ENCODE measurements at places on chromosomes 1 and 21.

GRCh38 chr1:33944846-33945245 is 81.0 kb downstream of the HMGB4 start:
- DNase-seq, result no peak

- DNase-seq, result no peak
These were observed 2.6 kb downstream of the FUCA1 start for GRCh38 chr1:23865543-23865930.

DNA sequence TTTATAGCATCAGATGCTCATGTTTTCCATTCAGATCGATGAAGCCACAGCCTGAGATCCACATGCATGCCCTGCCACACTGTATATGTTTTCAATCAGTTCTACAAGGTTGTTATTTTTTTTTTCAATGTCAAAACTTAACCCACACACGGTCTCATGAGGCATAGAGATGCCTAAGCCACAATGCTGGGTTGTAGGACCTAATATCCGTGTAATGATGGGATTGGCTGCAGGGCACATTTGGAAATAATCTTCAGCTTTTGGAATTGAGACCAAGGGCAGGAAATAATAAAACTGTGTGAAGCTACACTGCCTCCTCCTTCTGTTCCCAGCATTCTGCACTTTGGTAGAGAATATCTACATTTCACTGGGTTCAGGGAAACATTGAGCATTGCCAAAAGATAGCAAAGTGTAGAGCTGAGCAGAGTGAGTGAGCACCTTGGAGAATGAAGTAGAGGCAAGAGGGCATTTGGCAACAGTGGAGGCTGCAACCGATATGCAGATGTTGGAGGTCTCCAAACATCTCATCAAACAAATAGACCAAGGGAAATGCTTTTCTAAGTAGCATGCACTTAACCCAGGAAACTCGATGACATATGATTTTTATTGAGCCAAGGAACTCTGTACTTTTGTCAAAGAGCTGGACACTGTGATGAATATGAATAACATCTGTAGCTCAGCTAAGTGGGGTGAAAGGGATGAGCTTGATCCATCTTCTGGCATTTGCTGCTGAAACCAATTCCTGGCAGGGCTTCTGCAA is 176.7 kb downstream of the LYPLAL1 start:
- DNase-seq, result no peak

GRCh38 chr21:42538479-42539275 is 25.0 kb downstream of the SLC37A1 start:
- no peak for DNase-seq

GRCh38 chr21:37032877-37033471 is 26.5 kb downstream of the RIPPLY3 start:
- DNase-seq, result no peak

- DNase-seq, result no peak
These were observed 409.4 kb downstream of the VAV3 start for GRCh38 chr1:107555578-107555977.
